Pulmonary artery endothelial cell (primary cell): ENCODE measurements at places on chromosomes 16 and 17. TPM values are rescaled to one million over a fixed set of nuclear protein-coding genes. Genes with fewer than 3 reads are reported as not detected.

Gene GTF3C1
- 73.2 and 95.3 TPM in 2 replicates for total RNA-seq

Gene ST6GALNAC2
- 0.66 and 1.7 TPM in 2 replicates for total RNA-seq

Gene NPIPB9
- total RNA-seq, result 0.99 TPM in 1 of 2 replicates, not detected in the other

Gene SMIM5
- total RNA-seq, result 0.07 TPM in 1 of 2 replicates, not detected in the other

Gene HID1
- total RNA-seq, result 8.7 and 12.2 TPM in 2 replicates

Gene EVPL
- total RNA-seq, result not detected in 2 replicates

Gene FBXO39
- 0.28 and 1.4 TPM in 2 replicates for total RNA-seq

Gene TTLL6
- total RNA-seq, result not detected in 2 replicates

Gene CNGB1
- total RNA-seq, result 0.11 and 0.20 TPM in 2 replicates

Gene MYH4
- total RNA-seq, result not detected in 2 replicates

Gene RHBDL1
- 0.71 and 0.73 TPM in 2 replicates for total RNA-seq
